ENCODE measurements at places on chromosomes 3 and 15.

DNA sequence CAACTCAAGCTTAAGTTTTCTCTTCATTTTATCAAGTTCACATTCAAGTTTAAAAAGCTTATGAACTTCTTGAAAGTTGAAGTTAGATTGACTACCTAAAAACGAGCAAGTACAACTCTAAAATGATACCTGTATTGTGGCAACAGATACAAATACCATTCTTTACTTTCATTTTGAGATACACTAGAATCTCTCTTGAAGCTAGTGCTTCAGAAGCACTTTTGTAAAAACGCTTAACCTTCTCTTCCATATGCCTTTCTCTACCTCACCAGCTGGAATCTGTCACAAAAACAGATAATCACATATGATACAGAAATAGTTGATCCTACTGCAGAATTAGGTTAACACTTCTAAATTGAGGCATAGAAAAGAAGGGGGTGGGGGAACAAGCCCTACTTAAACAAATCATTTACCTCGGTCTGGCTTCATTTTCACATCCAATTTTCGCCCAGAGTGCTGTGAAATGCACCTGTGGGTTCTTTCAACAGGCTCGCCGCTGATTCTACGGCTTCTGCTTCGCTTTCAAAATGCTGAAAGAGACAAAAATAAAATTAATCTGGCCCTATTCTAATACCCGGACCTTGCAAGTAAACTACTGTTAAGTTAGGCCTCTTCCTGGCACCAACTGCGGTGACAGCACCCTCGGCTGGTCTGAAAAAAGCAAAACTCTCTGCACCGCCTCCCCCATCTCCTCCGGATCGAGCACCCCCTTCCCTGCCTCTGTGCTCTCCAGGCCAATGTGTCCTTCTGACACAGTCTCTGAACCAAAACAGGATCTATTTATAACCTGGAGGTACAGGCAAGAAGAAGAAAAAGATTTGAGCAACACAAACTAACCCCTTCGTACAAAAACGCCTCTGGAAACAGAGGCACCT is 1.4 kb downstream of the ATOSA start:
- peak; percentile 66 for DNase-seq

GRCh38 chr3:68483601-68484000 is 448.7 kb downstream of the TAFA4 start:
- DNase-seq, result no peak

- DNase-seq, result peak; percentile 51
Measured at GRCh38 chr3:29683018-29683993, 402.4 kb downstream of the RBMS3 start.

GRCh38 chr3:27046351-27046750 is 322.8 kb downstream of the NEK10 start:
- DNase-seq, result no peak

- DNase-seq, result peak; percentile 57
Measured at GRCh38 chr15:80152896-80153876, at the start of gene FAH. Gene FAH, plus strand, starts transcription at chr15:80152999. Its CDS starts 56 bp downstream, at chr15:80153055.

DNA sequence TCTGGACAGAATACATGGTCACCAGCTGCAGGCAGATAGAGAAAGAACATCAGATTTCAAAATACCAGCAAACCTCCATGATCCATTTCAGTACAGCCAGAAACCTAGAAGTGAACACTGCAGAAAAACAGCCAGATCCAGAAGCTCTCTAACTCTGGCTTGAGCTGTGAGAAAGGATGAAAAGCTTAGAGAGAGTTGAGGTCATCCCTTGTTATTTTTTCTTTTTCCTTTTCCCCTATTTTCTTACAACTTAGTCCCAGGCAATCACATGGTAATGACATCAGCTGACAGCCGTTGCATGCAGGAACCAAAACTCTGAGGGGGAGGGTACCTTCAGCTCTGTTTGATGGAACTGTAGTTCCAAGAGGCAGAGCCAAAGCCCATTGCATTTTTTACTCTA is 113.2 kb downstream of the TCF12 start:
- DNase-seq, result peak; percentile 3

- no peak for DNase-seq
Measured at GRCh38 chr3:66592016-66592761, 91.4 kb upstream of the LRIG1 start.

DNA sequence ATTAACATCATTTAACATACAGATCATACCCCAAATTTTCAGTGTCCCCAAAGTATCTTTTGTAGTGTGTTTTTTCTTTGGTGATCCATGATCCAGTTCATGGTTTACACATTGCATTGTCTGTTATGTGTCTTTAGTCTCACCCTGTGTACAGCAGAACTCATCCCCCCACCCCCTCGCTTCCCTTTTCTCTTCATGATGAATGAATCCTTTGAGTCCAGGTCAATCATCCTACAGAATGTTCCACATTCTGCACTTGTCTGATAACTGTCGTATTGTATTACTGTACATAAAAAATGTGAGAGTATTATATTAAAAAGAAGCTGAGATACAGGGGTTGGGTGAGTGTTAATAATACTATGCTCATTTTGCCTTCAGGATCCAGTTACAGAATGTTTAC is 14.6 kb upstream of the NIT2 start:
- DNase-seq, result no peak

GRCh38 chr3:164186095-164186494 is 892.2 kb downstream of the SI start:
- DNase-seq, result no peak

- no peak for DNase-seq
Measured at GRCh38 chr3:60336061-60336460, 915.2 kb downstream of the FHIT start.

- DNase-seq, result peak; percentile 21
Measured at GRCh38 chr3:132788301-132788671, 66.1 kb upstream of the NPHP3 start.

GRCh38 chr15:35705030-35705883 is 159.3 kb upstream of the DPH6 start:
- DNase-seq, result no peak

DNA sequence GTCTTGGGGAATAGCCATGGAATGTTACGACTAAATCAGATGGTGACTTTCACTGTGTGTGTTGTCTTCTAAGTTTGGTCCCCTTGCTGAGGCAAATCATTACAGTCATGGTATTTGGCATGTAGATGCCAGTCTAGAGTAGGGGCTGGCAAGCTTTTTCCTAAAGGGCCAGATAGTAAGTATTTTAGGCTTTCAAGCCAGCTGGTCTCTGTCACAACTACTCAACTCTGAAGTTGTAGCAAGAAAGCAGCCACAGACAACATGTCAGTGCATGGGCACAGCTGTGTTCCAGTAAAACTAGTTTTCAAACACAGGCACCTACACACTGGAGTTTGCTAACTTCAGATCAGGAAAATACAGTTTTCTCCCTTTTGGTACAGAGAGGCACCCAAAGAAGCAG is 39.3 kb downstream of the CCR3 start:
- DNase-seq, result no peak

DNA sequence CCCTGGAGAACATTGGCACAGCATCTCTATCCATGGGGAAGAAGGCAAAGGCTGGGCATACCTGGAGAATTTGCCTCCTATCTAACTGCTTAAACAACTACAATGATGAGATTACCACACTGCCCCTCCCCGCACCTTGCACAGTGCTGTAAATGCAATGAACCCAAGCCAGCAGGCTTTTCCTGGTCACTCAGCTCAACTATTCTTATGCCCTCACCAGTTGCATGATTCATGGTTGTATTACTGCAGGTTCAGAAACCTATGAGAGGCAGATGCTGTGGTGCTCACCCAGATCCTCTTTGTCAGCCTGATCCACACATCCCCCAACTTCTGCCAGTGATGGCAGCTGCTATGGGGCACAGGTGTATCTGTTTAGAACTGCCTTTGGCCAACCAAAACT is 77.7 kb upstream of the STAC start:
- no peak for DNase-seq

DNA sequence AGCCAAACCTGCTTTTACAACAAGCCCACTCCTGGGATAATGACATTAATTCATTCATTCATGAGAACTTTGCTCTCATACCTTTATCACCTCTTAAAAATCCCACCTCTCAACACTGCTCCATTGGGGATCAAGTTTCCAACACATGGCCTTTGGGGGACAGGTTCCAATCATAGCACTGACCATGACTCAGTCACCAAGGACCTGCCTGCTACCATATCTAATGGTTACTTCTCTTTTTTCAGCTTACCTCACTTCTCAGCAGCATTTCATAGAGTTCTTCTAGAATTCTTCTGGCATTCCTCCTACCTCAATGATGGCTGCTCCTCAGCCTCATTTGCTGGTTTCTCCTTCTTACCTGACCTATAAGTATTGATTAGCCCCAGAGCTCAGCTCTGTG is 36.9 kb upstream of the RYK start:
- no peak for DNase-seq

GRCh38 chr15:71600237-71600636 is 210.1 kb upstream of the NR2E3 start:
- no peak for DNase-seq

- DNase-seq, result no peak
Measured at GRCh38 chr15:39181056-39181747, 399.7 kb upstream of the THBS1 start.

Data from ACHN (cell line).